ENCODE measurements at places on chromosomes 11 and 22.

DNA sequence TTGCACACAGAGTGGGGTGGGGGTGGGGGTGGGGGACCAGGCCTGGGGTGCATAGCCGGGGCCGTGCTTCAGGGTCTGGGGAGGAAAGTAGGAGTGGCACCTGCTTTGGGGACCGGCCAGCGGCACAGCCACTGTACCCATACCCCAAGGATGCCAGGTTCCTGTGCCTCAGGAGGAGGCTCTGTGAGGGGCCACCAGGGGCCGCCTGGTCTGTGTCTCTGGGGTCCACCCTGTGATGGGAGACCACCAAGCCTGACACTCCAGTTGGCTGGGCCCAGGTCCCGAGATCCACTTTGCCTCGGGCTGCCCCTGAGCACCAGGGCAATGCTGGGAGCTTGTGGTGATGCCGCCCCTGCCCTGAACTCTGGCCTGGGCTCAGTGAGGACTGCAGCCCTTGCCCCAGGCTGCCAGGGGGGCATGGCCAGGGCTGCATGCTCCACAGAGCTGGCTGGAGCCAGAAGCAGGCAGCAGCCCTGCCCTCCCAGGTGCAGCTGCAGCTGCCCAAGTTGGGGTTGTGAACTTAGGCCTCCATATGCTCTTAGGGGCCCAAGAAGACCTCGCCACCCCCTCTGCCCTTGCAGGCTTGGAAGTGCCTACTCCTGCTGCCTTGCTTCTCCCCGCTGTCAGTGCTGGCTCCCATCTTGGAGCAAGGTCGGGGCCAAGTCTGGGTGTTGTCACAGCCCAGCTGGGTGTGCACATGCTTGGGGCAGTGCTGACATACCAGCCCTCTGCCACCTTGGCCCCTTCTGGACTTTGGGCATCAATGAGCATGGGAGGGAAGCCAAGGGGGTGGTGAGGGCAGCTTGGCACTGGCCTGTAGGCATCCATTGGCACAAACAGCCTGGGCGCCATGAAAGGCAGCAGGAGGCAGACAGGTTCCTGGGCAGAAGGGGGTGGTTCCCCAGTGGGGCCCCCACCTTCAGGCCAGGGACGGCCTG, 123.3 kb upstream of the THY1 start:
- no peak for DNase-seq

- peak; percentile 83 for DNase-seq
Observed at GRCh38 chr11:67288452-67289225, 464 bp upstream of the ANKRD13D start.

DNA sequence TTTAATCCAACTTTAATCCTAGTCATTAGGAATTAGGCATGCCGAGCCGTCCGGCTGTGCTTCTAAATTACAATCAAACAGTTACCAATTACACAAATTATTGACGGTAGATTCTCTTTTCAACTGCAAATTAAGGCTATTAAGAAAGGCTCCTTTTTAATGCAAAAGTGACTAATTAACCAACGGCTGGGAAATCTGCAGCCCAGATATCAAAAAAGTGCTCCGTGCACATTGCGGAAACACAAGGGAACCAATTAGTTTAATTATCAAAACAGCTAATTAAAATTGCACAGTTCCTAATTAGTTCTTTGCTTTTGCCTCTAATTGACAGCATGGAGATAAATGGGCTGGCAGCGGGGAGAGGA, 19.4 kb upstream of the LMO1 start:
- DNase-seq, result no peak

GRCh38 chr11:15591112-15591537, 476.4 kb downstream of the INSC start:
- no peak for DNase-seq

DNA sequence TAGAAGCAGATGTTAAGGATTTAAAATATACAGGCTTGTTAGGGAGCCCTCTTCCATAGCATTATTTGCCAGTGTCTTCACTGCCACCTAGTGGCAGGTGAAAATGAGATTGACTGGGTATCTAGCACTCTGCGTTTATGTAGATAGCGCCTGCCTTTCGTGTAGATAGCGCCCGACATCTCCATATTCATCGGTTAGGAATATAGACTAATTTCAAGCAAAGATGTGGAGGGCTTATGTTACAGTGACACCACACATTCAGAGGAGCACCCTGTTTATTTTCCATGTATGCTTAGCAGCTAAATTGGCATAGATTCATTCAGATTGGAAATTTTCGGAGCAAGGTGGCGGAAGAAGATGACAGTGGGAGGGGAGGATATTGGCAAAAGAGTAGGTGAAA, 72.0 kb downstream of the SLC5A12 start:
- DNase-seq, result no peak

GRCh38 chr11:62535802-62536201, 10.8 kb downstream of the AHNAK start:
- DNase-seq, result no peak

GRCh38 chr22:38262051-38262795, 10.6 kb downstream of the TMEM184B start:
- no peak for DNase-seq

DNA sequence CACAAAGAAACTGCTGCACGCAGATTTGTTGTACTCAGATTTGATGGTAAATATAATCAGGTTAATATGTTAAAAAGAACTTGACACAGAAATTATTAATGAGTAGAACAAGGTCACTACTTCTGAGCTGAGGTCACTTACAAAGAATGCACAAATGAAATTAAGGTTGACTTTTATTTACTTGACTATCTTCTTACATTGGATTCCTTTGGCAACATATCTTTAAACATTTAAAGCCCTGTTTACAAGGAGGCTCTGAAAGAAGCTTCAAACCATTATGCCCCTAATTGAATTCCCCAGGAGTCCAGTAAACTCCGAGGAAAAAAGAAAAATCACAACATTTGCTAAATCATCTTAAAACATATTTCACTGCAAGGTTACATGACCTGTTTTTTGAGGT, 245.5 kb downstream of the SOX6 start:
- no peak for DNase-seq

- DNase-seq, result no peak
Observed at GRCh38 chr11:102010776-102011494, 36.3 kb upstream of the CFAP300 start.

DNA sequence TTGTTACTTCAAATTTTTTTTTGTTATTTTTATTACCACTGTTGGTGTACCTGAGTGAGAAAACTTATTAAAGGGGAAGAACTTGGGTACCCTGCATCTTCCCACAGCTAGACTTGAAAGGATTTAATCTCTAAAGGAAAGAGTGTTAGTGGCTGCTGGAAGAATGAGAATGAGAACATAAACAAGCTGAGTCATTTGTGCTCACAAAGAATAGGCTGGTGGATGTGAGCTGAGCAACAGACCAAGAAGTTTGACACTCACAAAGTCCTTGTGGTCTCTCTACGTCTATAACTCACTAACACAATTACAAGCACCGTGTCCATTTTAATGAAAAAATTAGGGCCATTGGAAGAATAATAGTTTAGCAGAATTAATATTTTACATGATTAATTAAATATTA, 217.6 kb upstream of the ANO5 start:
- DNase-seq, result no peak

DNA sequence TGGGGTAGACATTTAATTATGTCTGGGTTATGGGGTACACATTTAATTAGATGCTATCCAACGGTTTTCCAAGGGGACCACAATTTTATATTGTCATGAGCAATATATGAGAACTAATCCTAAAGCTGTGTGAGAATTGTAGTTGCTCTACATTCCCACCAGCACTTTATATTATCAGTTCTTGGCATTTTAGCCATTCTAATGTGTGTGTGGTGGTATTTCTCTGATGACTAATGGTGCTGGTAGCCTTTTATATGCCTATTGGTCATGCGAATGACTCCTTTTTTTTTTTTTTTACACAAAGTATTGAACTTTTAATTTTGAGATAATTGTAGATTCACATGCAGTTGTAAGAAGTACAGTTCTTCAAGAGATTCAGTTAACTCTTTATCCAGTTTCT, 26.2 kb downstream of the TMEM135 start:
- DNase-seq, result no peak

DNA sequence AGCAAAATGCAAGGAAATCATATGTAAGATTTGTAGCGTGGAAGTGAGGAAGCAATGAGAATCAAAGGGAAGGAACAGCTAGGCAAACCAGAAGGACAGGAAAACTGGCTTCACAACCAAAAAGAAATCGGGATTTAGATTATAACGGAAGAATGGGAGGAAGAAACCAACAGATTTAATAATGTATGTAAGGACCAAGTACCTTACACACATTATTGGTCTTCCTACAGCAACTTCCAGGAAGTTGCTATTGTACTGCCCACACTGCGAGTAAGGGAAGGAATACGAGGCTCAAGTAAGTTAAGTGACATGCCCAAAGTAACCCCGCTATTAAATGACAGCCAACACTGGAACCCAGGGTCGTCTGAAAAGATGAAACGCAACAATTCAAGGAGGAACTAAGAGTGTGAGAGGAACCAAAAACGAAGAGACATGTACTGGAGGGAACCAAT, 473 bp downstream of the TXN2 start:
- DNase-seq, result no peak

DNA sequence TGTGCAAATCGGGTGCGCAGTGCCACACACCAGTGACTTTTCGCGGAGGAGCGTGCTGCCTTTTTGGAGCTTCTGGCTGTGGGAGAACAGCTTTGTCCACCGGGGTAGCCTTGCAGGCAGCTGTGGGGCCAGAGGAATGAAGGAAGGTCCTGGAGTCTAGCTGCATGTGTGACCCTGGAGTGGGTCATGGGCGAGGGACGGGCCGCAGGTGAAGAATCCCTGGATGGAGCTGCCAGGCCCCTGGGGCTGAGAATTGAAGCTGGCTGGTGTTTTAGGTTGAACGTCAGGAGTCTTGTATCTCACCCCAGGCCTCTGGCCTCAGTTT, 8.6 kb downstream of the CCND1 start:
- no peak for DNase-seq

GRCh38 chr11:64524158-64524527, 66.9 kb upstream of the SLC22A12 start:
- DNase-seq, result no peak

DNA sequence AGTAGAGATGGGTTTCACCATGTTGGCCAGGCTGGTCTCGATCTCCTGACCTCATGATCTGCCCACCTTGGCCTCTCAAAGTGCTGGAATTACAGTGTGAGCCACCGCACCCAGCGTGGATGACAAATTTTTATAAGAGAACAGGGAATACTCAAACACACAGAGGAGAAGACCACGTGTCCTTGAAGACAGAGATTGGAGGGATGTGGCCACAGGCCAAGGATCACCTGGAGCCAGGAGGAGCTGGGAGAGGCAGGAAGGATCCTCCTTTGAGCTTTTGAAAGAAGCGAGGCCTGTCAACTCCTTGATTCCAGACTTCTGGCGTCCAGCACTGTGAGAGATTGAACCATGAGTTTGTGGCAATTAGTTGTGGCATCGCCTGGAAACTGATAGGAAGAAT, 1049.5 kb downstream of the TBC1D22A start:
- no peak for DNase-seq

GRCh38 chr11:65215441-65216076, 33.8 kb downstream of the CAPN1 start:
- DNase-seq, result no peak

GRCh38 chr11:31240340-31240904, 129.1 kb downstream of the DCDC1 start:
- DNase-seq, result no peak

DNA sequence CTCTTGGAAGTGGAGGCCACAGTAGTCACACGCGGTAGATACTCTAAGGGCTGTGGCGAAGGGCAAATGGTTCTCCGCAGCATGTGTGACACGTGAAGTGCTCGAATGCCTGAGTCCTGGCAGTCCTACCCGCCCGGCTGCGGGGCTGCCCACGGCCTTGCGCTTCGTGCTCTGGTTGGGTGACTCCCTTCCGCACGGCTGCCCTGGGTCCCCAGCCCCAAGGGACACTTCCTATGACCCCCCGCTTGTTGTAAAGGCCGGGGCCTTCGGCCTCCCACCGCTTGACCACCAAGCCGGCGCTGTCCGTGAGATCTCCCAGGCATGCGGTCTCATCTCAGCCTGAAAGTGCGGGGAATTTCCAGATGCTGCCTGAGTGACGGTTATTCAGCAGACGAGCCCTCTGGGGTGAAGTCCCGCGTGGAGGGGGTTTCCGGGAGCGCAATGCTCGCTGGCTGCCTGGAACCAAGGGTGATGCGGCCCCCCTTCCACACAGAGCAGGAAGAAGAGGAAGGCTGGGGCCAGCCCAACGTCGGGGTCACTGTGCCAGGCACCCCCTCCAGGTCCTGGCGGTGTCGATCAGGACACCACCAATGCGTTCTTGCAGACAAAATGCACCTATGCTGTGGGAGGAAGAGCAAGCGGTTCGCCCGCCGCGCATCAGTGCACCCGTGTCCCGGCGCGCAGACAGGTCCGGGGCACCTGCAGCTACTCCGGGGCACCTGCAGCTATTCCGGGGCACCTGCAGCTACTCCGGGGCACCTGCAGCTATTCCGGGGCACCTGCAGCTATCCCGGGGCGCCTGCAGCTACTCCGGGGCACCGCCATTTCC, 171.2 kb downstream of the OPCML start:
- DNase-seq, result no peak

- no peak for DNase-seq
Observed at GRCh38 chr11:78782725-78783124, 208.1 kb upstream of the NARS2 start.

DNA sequence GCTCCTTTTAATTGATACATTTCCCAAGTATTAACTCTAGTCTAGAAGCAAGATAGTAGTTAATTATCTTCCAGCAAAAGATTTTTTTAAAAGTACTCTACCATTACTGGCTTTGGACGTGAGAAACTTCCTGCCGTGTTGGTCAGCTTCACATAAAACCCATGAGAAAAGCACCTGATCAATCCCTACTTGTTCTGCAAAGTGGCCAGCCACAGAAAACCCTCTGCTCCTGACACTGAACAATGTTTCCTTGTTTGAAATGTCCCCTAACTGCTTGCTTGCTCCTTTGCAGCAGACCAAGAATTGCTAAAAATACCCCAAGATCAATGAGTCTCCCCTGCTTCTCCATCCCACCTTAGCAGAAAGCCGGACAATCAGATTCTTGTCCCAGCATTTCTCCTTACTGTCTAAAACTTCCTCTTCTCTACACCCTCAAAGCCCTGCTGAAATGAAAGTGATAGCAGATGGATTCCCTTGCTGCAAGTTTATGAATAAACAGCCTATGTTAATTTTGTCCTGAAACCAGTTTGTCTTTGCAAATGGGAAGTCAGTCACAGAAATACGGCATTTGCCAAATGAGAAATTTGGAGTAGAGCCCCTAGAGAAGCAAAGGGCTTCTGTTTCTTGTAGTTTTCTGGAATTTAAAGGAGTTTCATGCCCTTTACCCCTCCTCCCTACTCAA, 207.1 kb upstream of the ARHGAP20 start:
- DNase-seq, result no peak

DNA sequence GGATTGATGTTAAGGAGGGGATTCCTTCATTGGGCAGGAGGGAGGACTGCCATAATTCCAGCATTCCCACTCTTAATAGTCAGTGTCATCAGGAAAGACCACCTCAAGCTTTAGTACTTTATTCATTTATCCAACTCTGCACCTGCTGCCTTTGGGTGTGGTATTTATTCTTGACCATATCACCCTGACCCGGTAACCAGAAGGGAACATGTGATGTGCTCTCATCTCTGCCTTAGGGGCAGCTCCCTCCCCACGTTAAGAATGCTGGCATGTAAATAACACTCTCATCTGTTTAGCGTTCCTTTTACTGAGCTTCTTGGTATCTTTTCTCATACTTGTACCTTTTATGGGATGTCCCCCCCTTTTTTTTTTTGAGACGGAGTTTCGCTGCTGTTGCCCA, 7.7 kb downstream of the CAT start:
- no peak for DNase-seq
